ENCODE measurements at places on chromosomes 11 and 22. TPM values are rescaled to one million over a fixed set of nuclear protein-coding genes. Genes with fewer than 3 reads are reported as not detected.

SYT13 gene
- total RNA-seq, result not detected

IFITM10 gene
- total RNA-seq, result 0.53 TPM

FGF19 gene
- total RNA-seq, result not detected

KRTAP5-1 gene
- total RNA-seq, result not detected

MAJIN gene
- not detected for total RNA-seq

KIAA0930 gene
- total RNA-seq, result 46.8 TPM

C22orf31 gene
- total RNA-seq, result not detected

TEX12 gene
- total RNA-seq, result 0.40 TPM

CECR2 gene
- total RNA-seq, result 0.08 TPM

PATZ1 gene
- total RNA-seq, result 33.7 TPM

MPZL2 gene
- 12.8 TPM for total RNA-seq

RAB38 gene
- total RNA-seq, result 2.8 TPM

EMID1 gene
- total RNA-seq, result 0.22 TPM

NLRP14 gene
- total RNA-seq, result not detected

MYEOV gene
- 0.10 TPM for total RNA-seq

ARHGEF17 gene
- 0.13 TPM for total RNA-seq

DDX6 gene
- total RNA-seq, result 121 TPM

DDTL gene
- 3.0 TPM for total RNA-seq

TRIM48 gene
- total RNA-seq, result not detected

OR4C11 gene
- total RNA-seq, result not detected

PLEKHA7 gene
- 3.4 TPM for total RNA-seq

C22orf42 gene
- not detected for total RNA-seq

MMP27 gene
- total RNA-seq, result not detected

OR56B4 gene
- not detected for total RNA-seq

SLC22A6 gene
- not detected for total RNA-seq

UNC93B1 gene
- total RNA-seq, result 12.8 TPM

APOA4 gene
- total RNA-seq, result not detected

FGF4 gene
- total RNA-seq, result not detected

EHF gene
- 0.16 TPM for total RNA-seq

RIC3 gene
- 16.6 TPM for total RNA-seq

GDPD4 gene
- not detected for total RNA-seq

MYO7A gene
- not detected for total RNA-seq

OR5M8 gene
- not detected for total RNA-seq

TRIM49B gene
- not detected for total RNA-seq

C11orf65 gene
- total RNA-seq, result 0.91 TPM

Data from activated T-cell treated with anti-CD3 and anti-CD28 coated beads, Interleukin-2, amount 50 U/mL, for 4 hours (primary cell).